Suprapubic skin (tissue), 4 donors: ENCODE measurements at places on chromosomes 7 and 10. TPM values are rescaled to one million over a fixed set of nuclear protein-coding genes. Genes with fewer than 3 reads are reported as not detected.

TDRD1 gene
- total RNA-seq = 0.42 TPM

DNA sequence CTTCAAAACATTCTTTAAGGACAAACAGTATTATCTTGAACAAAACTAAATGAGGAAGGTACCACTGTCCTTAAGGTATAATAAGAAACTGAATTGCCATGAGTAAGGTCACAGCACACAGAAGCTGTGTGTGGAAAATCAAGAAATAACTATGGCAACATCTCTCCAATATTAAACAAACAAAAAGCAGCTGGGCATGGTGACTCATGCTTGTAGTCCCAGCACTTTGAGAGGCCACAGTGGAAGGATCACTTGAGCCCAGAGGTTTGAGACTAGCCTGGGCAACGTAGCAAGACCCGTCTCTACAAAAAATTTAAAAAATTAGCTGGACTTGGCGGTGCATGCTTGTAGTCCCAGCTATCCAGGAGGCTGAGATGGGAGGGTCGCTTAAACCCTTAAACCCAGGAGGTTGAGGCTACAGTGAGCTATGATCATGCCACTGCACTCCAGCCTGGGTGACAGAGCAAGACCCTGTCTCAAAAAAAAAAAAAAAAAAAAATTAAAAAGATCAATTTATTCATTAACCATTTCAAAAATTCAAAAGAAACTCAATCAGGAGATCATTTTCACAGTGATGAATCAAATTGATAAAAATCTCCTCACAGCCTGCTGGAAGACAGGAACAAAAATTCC is 195.4 kb downstream of the SKIDA1 start:
- no peak overlapping the region for H3K4me3 ChIP-seq
- H3K27ac ChIP-seq = no peak overlapping the region
- DNase-seq = no peak
- no peaks in the 10 kb centered on the region for H3K36me3 ChIP-seq
- no peaks in the 10 kb centered on the region for H3K27me3 ChIP-seq
- H3K4me1 ChIP-seq = peaks cover 19% of the 10 kb centered on the region

GRCh38 chr10:45155784-45156183 is 155.1 kb downstream of the ZNF22 start:
- DNase-seq = no peak
- H3K36me3 ChIP-seq = no peaks in the 10 kb centered on the region
- H3K4me1 ChIP-seq = no peaks in the 10 kb centered on the region
- H3K4me3 ChIP-seq = no peak overlapping the region

DNA sequence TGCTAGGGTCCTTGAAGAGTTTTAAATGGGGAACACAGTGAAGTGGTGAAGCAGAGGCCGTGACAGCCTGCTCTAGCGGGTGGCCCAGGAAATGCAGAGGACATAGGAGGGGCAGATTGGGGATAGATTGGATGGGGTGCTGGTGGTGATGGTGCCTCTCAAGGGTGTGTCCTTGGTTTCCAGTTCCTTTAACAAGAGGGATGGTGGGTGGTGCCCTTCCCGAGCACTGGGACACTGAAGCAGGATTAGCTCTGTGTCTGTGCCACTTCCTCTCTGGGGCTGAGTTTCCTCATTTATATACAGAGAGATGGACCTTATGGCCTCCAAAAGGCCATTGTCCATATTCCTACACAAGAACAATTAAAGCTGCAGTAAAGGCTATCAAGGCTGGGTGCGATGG is 285.5 kb downstream of the TCF7L2 start:
- H3K4me3 ChIP-seq = no peak overlapping the region
- H3K4me1 ChIP-seq = no peaks in the 10 kb centered on the region
- no peaks in the 10 kb centered on the region for H3K36me3 ChIP-seq
- DNase-seq = no peak

- H3K27ac ChIP-seq = no peak overlapping the region
- no peaks in the 10 kb centered on the region for H3K36me3 ChIP-seq
- peaks cover 4% of the 10 kb centered on the region for H3K27me3 ChIP-seq
- DNase-seq = no peak
Observed at GRCh38 chr10:86678999-86679792, 10.9 kb downstream of the LDB3 start.
